Sciatic nerve (tissue), 2 donors: ENCODE measurements at places on chromosomes 16 and 17.

GRCh38 chr17:58660621-58661020, 31.2 kb downstream of the TEX14 start:
- no peak for DNase-seq

DNA sequence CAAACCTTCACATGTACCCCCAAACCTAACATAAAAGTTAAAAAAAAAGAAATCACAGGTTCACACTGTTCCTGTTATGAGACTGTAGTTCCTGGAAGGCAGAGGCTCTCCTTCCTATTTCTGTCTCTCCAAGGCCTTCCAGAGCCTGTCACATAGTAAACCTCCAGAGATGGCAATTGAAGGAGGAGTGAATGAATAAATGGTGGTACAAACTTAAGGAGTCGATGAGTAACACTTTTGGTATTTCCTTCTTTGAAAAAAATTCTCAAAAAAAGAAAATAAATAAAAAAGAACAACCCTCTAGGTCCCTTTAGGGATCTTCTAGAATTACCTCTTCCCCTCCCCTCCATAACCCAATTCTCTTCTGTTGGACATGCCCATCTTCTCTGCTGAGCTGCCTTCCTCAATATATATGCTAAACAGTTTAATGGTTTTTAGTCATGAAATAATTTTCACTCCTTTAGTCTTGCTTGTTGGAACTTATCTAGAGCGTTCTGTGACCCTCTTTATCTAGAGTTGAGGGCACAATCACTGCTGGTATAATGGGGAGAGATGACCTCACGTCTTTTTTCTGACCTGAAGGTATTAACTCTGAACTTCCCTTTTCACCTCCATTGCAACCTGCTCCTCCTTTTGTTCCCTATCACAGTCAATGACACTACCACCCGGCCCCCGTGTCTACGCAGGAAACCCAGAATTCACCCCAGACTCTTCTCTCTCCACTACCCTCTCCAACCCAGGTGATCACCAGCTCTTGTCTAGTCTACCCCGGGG, 1.7 kb upstream of the TAF15 start:
- no peak for DNase-seq

- DNase-seq = no peak
These were observed 250.5 kb downstream of the CEP112 start for GRCh38 chr17:65941356-65941899.

DNA sequence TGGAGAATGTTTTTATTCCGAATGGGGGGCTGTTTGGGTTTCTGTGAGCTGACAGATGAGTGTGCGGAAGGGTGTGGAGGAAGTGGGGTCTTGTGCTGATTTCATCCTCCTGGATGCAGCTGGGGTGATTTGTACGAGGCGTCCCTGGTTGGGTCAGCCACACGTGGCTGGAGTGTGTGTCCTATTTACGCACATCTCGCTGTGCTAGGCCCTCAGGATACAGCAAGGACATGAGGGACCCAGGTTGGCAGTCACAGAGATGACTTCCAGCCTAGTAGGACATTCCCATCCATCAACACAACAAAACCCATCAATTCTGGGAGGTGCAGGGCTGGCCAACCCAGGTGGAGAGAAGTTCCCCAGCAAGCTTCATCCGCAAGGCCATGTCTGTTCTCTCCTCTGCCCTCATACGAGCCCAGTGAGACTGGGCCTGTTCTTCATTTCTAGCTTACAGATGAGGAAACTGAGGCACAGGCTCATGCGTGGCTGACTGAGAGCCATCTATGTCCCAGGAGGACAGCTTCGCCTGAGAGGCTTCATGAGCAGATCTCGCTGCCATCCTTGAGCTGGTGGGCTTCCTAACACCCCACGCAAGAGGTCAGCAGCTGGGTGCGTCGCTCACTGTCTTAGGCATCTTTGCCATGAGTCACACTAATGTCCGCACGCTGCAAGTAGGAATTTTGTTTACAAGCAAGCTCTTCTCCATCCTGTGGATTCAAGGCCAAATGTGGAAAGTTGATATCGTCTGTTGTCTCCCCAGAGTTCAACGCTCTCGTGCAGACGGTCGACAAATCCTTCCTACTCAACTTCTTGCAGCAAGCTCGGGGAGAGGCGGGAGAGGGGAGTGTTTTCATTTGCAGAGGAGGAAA, 24.4 kb downstream of the IRF8 start:
- no peak for DNase-seq

GRCh38 chr17:35918665-35919064, 11.9 kb downstream of the RDM1 start:
- no peak for DNase-seq

DNA sequence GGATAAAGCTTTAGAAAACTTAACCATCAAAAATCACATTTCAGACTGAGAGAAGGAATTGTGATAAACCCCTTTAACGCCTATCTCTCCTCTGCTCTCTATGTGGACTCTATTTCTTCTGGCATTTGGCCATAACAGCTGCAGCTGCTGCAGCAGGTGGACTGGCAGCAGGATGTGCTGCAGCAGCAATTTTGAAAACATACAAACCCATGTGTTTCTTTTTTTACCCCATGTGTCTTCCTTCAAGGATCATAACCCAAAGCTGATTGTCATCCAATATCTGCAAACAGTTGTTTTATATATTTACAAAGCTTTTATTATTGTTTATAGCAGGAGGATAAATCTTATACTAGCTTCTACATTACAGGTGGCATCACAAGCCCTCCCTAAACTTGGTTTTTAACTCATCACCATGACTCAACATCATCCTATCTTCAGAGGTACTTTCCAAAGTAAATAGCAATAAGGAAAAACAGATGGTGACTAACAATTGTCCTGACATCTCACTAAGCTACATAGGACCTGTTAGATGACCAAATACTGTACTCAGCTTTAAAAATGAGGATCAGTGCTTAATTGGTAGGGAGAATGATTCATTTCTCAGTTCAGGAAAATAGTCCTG, 14.5 kb upstream of the KRTAP9-2 start:
- no peak for DNase-seq

GRCh38 chr17:55842405-55843158, 91.7 kb downstream of the PCTP start:
- no peak for DNase-seq

GRCh38 chr17:75900691-75901533, 3.8 kb downstream of the MRPL38 start:
- no peak for DNase-seq

- DNase-seq = no peak
These were observed 218.3 kb downstream of the SOX9 start for GRCh38 chr17:72338847-72339790.

DNA sequence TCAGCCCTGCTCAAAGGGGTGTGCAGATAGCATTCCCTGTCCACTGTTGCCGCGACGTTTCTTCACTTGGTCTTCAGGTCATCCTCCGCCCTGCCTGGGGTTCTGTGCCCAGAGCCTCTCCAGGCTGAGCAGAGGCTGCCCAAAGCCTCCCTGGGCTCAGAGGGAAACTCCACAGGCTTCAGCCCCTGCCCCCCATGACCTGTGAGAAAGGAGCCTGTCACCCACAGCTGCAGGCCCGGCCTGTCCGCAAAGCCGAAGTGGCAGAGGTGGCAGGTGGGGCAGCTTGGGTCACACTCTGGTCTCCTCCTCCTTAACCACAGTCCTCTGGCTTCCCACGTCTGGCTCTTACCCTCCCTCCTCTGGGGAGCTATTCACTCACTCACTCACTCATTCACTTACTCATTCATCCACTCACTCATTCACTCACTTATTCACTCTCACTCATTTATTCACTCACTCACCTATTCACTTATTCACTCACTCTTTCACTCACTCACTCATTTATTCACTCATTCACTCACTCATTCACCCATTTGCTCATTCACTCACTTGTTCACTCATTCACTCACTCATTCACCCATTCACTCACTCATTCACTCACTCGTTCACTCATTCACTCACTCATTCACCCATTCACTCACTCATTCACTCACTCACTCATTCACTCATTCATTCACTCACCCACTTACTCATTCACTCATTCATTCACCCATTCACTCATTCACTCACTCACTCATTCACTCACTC, 7.1 kb upstream of the CPSF4L start:
- DNase-seq = no peak

- peak; percentile 85 for DNase-seq
These were observed 11.2 kb downstream of the GALK1 start for GRCh38 chr17:75753514-75754377.

- DNase-seq = no peak
These were observed 23.9 kb downstream of the GLG1 start for GRCh38 chr16:74582970-74583369.

GRCh38 chr16:89140981-89141883, 30.3 kb upstream of the CDH15 start:
- DNase-seq = no peak

- no peak for DNase-seq
These were observed 20.5 kb downstream of the MPHOSPH6 start for GRCh38 chr16:82149536-82149935.

GRCh38 chr16:89507214-89507833, 879 bp upstream of the SPG7 start:
- DNase-seq = peak; percentile 75
